ENCODE measurements at places on chromosomes 3 and 15.

- DNase-seq = no peak
Observed at GRCh38 chr15:65980824-65981456, 111.6 kb downstream of the RAB11A start.

- no peak for DNase-seq
Observed at GRCh38 chr3:147886879-147887278, 477.7 kb downstream of the ZIC1 start.

DNA sequence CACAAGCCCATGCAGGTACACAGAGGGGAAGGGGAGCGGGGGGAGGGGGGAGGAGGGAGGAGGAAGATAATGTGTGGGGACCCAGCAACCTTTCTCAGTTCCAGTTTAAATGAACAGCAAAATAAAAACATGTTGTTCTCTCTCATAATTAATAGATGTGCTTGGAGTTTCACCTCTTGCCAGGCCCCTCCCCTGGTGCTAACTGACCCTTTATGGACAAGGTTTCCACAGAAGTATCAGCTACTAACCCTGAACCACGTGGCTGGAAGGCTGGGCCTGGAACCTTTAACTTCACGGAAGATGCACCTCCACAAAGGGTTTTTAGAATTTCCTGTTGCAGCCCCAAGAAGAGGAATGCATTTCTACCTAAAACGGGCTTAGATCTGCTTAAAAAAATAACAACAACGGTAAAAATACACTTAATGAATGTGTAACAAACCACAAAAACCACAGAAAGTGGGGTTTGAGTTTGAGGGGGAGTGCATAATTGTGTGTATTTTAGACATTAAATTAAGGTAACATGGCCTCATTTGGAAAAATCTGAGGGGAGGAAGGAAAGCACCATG is 14.8 kb upstream of the SMAD3 start:
- no peak for DNase-seq

- no peak for DNase-seq
Observed at GRCh38 chr3:196640297-196641018, 964 bp downstream of the NRROS start.

DNA sequence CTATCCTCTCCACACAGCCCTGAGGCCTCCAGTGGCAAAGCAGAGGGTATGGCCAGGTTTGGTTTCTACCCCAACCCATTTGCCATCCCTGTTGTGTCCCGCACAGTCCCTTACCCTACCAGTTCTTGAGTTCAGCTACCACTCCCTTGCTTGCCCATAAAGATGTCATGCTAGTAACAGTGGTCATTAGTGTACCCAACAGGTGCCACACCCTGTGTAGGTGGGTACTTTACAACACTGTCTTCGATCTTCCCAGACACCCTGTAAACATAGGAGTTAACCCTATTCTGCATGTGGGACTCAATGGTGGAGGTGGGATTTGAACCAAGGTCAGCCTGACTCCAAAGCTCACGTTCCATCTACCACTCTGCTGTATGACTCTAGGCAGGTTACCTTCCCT is 23.2 kb downstream of the LINGO1 start:
- DNase-seq = no peak

GRCh38 chr15:79978260-79978654 is 7.3 kb upstream of the BCL2A1 start:
- DNase-seq = no peak

- DNase-seq = no peak
Observed at GRCh38 chr15:42349186-42349585, 10.1 kb upstream of the CAPN3 start.

- no peak for DNase-seq
Observed at GRCh38 chr3:183438735-183439134, 10.3 kb upstream of the MCF2L2 start.

All from effector memory CD8-positive, alpha-beta T cell (primary cell).